Trophoblast cell (in vitro differentiated cells and primary cell): ENCODE measurements at places on chromosomes 4 and X.

DNA sequence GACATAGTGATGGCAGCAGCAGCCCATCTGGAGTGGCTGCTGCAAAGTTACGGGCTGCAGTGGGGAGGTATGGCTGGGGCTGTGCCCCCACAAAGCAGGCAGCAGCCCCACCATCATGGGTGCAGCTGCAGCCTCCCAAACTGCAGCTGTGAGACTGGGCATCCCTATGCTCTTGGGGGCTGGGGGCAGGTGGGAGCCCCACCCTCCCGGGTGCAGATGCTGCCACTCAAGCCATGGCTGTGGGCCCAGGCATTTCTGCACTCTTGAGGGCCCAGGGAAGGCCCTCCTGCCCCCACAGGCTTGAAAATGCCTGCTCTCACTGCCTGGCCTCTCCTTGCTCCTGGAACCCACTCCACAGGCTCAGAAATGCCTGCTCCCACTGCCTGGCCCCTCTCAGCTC is 389.4 kb downstream of the TEX13C start:
- DNase-seq: no peak
- H3K4me1 ChIP-seq: no peaks in the 10 kb centered on the region
- H3K36me3 ChIP-seq: no peaks in the 10 kb centered on the region
- no peak overlapping the region for H3K27ac ChIP-seq

DNA sequence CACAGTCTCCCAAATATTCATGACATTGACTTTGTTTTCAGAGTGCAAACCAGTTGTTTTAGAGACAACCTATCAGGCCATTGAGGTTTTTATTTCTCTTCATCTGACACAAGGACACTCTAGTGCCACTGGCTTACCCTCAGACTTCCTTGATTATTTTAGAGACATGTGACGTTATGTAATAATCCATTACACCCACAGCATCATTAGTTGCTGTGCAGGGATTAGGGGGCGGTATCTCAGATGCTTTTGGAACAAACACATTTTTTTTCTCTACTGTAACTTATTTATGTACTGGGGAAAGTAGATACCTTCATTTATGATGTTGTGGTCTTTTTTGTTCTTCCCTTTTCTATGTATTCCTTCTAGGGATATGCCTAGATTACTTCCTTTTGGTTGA is 2293.1 kb downstream of the PCDH7 start:
- no peak overlapping the region for H3K27ac ChIP-seq
- no peak overlapping the region for H3K4me3 ChIP-seq
- H3K4me1 ChIP-seq: no peaks in the 10 kb centered on the region
- H3K36me3 ChIP-seq: no peaks in the 10 kb centered on the region
- no peak for DNase-seq

GRCh38 chr4:8264106-8264505 is 5.4 kb upstream of the HTRA3 start:
- DNase-seq: no peak
- no peaks in the 10 kb centered on the region for H3K27me3 ChIP-seq
- H3K36me3 ChIP-seq: no peaks in the 10 kb centered on the region
- no peak overlapping the region for H3K4me3 ChIP-seq

GRCh38 chrX:153848325-153848724 is 18.0 kb upstream of the PDZD4 start:
- no peaks in the 10 kb centered on the region for H3K36me3 ChIP-seq
- no peaks in the 10 kb centered on the region for H3K27me3 ChIP-seq
- no peak for DNase-seq
- H3K27ac ChIP-seq: no peak overlapping the region

GRCh38 chrX:65894133-65894532 is 145.7 kb downstream of the VSIG4 start:
- no peak for DNase-seq
- no peak overlapping the region for H3K27ac ChIP-seq
- no peaks in the 10 kb centered on the region for H3K27me3 ChIP-seq
- H3K4me3 ChIP-seq: no peak overlapping the region

GRCh38 chr4:26321373-26322221 is 783 bp downstream of the RBPJ start:
- peak; percentile 60 for DNase-seq
- peak overlapping the region; percentile 98 for H3K4me3 ChIP-seq
- H3K36me3 ChIP-seq: no peaks in the 10 kb centered on the region
- H3K27me3 ChIP-seq: no peaks in the 10 kb centered on the region
- peaks cover 6% of the 10 kb centered on the region for H3K4me1 ChIP-seq
- peak overlapping the region; percentile 98 for H3K27ac ChIP-seq

DNA sequence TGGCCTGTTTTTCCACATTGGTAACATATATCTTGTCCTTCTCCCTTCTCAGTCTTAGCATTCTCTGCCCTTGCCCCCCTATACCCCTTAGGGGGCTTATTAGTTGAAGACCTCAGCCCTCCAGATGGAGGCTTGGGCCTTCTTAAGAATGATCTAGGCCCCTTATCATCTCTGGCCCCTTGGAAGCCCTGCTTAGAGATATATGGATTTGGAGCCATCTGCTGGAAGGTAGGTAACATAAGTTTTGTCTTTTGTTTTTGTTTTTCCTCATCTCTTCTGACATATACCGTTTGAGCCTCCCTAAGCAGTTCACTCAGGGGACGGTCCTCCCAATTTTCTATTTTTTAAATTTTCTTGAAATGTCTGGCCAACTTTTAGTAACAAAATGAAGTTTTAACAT is 48.3 kb upstream of the NAP1L2 start:
- DNase-seq: no peak
- H3K27me3 ChIP-seq: no peaks in the 10 kb centered on the region
- no peak overlapping the region for H3K4me3 ChIP-seq
- H3K4me1 ChIP-seq: no peaks in the 10 kb centered on the region
- no peaks in the 10 kb centered on the region for H3K36me3 ChIP-seq

DNA sequence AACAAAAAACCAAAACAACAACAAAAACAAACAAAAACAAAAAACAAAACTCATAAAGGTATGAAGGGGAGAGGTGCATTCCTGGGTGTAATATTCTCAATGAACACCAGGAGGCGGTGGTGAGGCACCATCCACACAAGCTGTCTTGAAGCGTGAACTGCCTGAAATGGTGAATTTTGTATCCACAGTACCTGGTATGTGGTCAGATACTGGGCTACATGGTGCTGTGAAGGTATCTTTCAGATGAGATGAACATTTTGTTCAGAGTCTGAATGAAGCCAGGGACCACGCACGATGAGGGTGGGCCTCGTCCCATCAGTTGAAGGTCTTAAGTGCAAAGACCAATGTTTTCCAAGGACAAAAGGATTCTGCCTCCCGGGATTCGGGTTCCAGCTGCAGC is 58.5 kb downstream of the ASMT start:
- no peak overlapping the region for H3K27ac ChIP-seq
- H3K27me3 ChIP-seq: no peaks in the 10 kb centered on the region
- H3K36me3 ChIP-seq: no peaks in the 10 kb centered on the region
- peak; percentile 35 for DNase-seq

DNA sequence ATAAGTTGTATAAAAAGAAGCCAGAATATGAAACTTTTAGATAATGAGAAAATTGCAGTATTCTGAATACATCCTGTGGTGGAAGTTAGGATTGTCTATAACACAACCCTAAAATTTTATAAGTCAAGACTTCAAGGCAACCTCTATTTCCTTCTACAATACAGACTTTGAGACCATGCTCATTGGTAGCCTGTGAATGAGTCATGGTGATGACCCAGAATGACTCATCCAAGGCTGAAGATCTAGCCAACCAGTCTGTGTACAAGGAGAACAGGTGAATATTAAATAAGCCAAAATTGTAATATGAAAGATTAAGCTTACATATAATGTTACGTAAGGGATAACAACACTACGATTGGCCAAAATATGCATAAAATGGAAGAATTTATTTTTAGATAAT is 475.9 kb upstream of the GALNT7 start:
- H3K36me3 ChIP-seq: no peaks in the 10 kb centered on the region
- no peak overlapping the region for H3K4me3 ChIP-seq
- no peak for DNase-seq
- H3K27me3 ChIP-seq: no peaks in the 10 kb centered on the region

DNA sequence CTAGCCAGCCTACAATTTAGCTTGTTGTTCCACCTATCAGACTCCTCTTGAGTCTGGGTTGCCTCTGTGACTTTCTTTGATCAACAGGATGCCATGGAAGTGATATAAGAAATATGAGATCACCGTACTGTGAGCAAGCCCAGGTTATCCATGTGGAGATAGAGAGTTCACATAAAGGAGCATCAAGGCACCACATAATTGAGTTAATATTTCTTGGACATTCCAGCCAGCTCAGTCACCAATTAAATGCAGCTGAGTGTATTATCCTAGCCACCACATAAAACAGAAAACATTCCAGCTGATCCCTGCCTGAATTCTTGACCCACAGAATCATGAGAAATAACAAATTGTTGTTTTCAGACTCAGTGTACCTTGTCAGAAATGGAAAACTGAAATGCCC is 253.6 kb downstream of the PPP1R2C start:
- no peaks in the 10 kb centered on the region for H3K27me3 ChIP-seq
- H3K36me3 ChIP-seq: no peaks in the 10 kb centered on the region
- H3K4me3 ChIP-seq: no peak overlapping the region
- no peak overlapping the region for H3K27ac ChIP-seq
